PC-9 (cell line): ENCODE measurements at places on chromosomes 2 and 18. TPM values are rescaled to one million over a fixed set of nuclear protein-coding genes. Genes with fewer than 3 reads are reported as not detected.

The UGT1A8 gene
- 0.17 and 0.20 TPM in 2 replicates for total RNA-seq

The AMMECR1L gene
- 17.1 and 20.3 TPM in 2 replicates for total RNA-seq

The KRTCAP3 gene
- 62.9 and 91.7 TPM in 2 replicates for total RNA-seq

The RFTN2 gene
- not detected in 2 replicates for total RNA-seq

The CABYR gene
- total RNA-seq: 19.5 and 32.4 TPM in 2 replicates

The FAM98A gene
- 24.8 and 33.7 TPM in 2 replicates for total RNA-seq

The CFAP210 gene
- 0.96 TPM in 1 of 2 replicates, not detected in the other for total RNA-seq

The GPAT2 gene
- 9.1 and 11.0 TPM in 2 replicates for total RNA-seq

The SKOR2 gene
- total RNA-seq: not detected in 2 replicates

The REG3A gene
- total RNA-seq: not detected in 2 replicates

The PLA2R1 gene
- 0.33 and 0.40 TPM in 2 replicates for total RNA-seq

The RAB17 gene
- 86.3 and 88.1 TPM in 2 replicates for total RNA-seq

The ATP8B1 gene
- 16.7 and 23.4 TPM in 2 replicates for total RNA-seq

The RFX8 gene
- not detected in 2 replicates for total RNA-seq

The MARCHF7 gene
- total RNA-seq: 33.2 and 38.3 TPM in 2 replicates

The ACADL gene
- total RNA-seq: 0.20 and 0.24 TPM in 2 replicates

The UGT1A5 gene
- 71.3 and 91.2 TPM in 2 replicates for total RNA-seq

The IL36RN gene
- total RNA-seq: 1.0 and 1.7 TPM in 2 replicates

The CXCR2 gene
- total RNA-seq: not detected in 2 replicates

The INHBB gene
- total RNA-seq: 50.0 and 57.5 TPM in 2 replicates

The MAL gene
- total RNA-seq: 146 and 171 TPM in 2 replicates

The ABCB11 gene
- total RNA-seq: not detected in 2 replicates
